ENCODE measurements at places on chromosomes 5 and 9. TPM values are rescaled to one million over a fixed set of nuclear protein-coding genes. Genes with fewer than 3 reads are reported as not detected.

PRR7 gene
- 0.45 TPM for polyA plus RNA-seq

ECSCR gene
- polyA plus RNA-seq: 29.4 TPM

GAS1 gene
- 93.2 TPM for polyA plus RNA-seq

LHX2 gene
- polyA plus RNA-seq: 0.88 TPM

SNX30 gene
- 9.8 TPM for polyA plus RNA-seq

WDR38 gene
- not detected for polyA plus RNA-seq

- DNase-seq: no peak
Measured at GRCh38 chr9:91547081-91547480, 123.4 kb upstream of the NFIL3 start.

DNA sequence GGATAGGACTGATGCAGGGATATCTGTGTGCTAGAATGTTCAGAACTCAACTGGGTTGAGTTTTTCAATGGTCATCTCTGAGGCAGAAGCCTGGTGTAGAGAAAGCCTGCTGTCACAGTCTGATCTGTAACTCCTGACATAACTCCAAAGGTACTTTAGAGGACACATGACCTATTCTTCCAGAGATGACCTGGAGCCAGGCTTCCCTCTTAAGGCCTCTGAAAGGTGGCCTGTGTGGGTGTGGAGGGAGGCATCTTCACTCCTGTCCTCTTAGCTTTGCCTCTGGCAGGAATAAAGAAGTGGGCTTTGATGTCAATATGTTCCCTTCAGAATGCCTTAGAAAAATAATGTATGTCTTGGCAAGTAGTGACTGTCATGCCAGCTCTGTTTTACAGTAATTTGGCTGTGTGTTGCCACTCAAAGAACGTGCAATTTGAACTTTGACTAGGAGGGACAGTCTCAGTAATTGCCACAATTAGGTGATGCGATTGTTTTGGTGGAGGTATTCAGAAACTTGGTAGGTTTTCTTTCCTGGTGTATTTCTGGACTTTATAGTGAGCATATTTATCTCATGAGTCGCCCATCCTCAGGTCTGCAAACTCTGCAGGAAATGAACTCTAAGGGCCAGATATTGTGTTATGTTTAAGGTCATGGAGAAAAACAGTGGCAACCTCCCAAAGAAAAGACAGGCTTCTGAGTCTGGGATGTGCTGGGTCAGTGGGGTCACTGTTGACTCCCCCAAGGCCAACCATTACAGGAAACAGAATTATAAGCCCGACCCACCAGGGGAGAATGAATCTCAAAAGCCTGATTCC, 3.2 kb upstream of the C5orf63 start:
- no peak for DNase-seq

DNA sequence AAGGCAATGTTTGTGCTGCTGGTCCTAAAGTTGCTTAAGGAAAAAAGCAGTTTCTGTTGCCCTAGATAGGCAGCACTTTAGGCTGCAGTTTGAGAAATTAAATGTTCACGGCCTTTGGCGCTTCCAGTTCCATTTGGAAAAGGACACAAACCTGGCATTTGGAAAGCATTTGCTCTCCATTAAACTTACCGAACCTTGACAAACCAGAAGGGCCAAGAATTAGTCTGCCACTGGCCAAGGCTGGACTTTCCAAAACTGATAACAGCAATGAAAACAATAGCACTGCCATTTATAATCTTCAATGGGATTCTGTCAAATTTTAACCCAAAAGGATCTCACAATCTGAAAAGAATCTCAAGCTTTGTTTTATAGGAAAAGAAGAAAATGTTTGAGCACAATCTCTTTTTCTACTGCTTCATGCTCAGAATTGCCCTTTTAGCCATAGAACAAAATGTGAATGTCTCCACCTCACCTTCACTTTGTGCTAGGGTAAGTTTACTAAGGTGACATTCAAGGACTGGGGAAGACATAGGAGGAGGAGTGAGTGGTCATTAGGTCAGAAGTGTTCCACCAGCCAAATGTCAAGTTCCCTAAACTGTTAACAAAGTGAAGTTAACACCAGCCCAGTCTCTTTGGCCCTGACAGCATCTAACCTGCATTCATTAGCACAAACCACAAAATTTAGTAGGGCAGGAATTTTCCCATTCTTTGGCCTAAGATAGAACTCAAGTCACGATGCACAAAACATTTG, 583.4 kb upstream of the DMAC1 start:
- no peak for DNase-seq

DNA sequence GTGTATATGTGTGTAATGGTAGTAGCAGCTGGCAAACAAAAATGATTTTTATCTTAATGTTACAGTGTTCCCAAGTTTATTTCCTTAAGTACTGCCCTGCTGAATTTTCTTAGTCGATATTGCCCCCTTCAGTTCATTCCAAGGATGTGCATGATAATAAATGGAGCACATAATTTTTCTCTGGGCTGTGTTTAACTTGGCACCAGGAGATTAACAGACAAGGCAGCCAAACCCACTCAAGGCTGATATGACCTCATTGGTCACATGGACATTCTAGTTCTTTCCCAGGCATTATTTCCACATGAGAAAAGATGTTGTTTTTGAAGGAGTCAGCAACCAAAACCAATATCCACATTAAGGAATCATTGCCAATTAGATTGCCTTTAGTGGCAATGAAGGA, 61.8 kb downstream of the COX7C start:
- peak; percentile 22 for DNase-seq

GRCh38 chr9:4670591-4670990, 4.3 kb upstream of the SPATA6L start:
- no peak for DNase-seq

DNA sequence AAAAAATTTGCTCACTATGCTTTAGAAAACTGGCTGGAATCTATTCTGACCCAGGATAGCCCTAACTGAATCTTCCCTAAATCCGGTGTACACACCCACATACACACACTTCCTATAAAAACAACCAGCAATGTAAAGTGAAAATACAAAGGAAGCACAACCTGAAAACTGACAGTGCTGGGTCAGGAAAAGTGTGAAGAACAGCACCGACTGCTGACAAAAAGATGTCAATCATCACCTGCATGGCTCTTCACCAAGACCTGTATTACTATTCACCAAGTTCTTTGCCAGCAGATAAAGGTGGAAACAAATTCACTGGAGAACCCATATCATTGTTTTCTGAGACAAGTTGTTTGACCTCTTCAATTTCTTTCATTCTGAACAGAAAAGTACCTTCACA, 293.8 kb upstream of the GRAMD2B start:
- no peak for DNase-seq

DNA sequence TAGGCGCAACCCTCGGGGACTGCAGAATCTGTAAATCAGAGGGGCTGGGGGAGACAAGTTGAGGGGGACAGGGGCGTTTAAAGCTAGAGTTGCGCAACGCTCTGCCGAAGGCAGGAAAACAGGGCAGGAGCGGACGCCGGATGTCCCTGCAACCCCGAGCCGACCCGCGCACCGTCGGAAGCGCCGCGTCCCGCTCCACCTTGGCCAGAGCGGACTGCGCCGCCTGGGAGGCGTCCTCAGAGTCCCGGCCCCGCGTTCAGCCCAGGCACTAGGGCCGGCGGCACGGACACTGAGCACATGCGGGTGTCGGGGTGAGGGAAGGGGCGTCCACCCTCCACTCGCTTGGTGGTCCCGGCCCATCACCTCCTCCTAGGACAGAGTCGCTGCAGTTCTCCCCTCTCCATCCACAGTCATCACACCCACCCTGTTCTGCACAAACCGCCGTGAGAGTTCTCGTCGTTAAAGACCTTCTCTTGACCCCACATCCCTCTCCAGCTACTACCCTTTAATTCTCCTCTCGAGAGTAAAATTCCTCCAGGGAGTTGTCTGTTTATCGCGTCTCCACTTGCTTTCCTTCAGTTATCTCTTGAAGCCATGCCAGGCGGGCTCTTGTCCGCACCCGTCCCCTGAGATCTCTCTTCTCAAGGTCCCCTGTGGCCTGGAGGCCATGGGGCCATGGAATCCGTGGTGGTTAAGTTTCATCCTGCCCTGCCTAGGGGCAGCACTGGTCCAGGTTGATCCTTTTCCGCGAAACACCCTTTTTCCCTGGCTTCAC, 796 bp upstream of the PDLIM7 start:
- DNase-seq: no peak

DNA sequence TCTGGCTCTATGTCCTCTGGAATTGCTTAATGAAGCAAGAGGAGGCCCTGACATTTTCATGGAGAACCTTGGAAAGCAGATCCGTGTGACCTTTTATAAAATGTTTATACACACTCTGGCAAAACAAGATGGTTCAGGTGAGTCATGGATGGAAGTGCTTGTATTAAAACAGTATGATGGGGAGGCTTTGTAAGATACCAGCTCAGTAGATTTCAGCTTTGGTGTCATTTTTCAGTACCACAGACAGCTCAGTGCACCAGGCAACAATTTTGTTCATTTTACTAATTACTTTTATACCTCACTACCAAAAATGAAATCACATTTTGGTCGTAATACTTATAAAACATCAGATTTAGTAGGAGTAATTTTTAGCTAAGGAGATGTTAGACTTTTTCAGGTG, 5.2 kb downstream of the KCNN2 start:
- peak; percentile 10 for DNase-seq

DNA sequence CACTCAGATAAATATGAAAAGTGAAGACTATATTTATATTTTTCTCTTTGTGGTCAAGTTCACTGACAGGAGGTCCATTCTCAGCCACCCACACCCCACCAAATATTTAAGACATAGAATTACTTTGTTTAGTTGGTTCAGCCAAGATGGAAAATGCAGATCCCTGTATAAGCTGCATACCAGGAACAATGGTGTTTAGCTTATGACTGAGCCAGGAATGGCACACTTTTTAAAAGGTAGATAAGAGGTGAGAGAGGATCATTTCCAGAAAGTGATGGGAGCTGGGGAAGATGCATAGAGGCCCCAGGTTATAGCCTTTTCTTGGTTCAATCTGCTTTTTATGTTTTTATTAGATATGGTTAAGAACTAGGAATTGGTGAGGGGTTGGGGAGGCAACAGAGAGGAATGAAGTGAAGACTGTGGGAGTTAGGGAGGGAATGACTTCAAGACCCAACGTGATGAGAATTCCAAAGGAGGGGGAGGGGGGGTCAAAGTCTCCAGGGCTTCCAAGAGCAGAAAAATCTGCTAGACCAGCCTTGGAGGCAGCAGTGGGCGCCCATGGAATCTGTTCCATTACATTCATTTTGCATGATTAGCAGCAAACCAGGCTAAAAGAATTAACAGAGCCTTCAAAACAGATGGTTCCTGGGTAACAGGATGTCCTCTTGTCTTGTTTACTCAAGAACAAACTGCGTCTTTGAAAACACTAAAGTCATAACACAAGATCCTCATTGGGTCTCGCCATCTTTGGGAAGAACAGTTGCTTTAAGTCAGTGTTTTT, 95.2 kb downstream of the FGF1 start:
- no peak for DNase-seq

DNA sequence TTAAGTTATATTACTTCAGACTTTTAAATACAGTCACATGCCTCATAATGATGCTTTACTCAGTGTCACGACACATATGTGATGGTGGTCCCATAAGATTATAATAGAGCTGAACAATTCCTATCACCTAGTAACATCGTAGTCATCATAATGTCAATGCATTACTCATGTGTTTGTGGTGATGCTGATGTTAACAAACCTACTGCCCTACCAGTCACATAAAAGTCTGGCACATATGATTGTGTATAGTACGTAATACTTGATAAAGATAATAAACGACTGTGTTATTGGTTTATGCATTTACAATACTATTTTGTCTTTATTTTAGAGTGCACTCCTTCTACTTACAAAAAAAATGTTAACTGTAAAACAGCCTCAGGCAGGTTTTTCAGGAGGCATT, 103.7 kb downstream of the PAM start:
- no peak for DNase-seq

GRCh38 chr9:125497906-125498305, 209.1 kb downstream of the MAPKAP1 start:
- no peak for DNase-seq

DNA sequence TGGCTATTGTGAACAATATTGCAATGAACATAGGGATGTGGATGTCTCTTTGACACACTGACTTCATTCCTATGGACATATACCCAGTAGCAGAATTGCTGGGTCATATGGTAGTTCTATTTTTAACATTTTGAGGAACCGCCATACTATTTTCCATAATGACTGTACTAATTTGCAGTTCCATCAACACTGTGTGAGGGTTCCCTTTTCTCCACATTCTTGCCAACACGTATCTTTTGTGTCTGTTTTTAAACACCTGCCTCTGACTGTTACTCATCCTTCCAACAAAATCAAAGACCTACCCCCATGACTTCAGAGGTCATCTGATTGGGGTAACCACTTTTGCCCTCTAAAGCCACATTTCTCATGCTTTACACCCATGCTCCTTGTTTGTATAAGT, 133.5 kb downstream of the MED27 start:
- no peak for DNase-seq

GRCh38 chr5:143664623-143665022, 147.3 kb upstream of the HMHB1 start:
- no peak for DNase-seq

- DNase-seq: peak; percentile 31
Measured at GRCh38 chr5:372996-373709, 51.6 kb downstream of the AHRR start.

GRCh38 chr5:130502702-130503101, 598.4 kb downstream of the CHSY3 start:
- no peak for DNase-seq

Data from muscle of back (tissue), 13 donors.